Activated gamma-delta T cell treated with anti-CD3 and anti-CD28 coated beads, Interleukin-2, amount 50 U/mL, for 16 hours (primary cell): ENCODE measurements at places on chromosomes 2 and 18.
A peak's percentile ranks its signal among the peaks of the same experiment; 100 is the strongest.

DNA sequence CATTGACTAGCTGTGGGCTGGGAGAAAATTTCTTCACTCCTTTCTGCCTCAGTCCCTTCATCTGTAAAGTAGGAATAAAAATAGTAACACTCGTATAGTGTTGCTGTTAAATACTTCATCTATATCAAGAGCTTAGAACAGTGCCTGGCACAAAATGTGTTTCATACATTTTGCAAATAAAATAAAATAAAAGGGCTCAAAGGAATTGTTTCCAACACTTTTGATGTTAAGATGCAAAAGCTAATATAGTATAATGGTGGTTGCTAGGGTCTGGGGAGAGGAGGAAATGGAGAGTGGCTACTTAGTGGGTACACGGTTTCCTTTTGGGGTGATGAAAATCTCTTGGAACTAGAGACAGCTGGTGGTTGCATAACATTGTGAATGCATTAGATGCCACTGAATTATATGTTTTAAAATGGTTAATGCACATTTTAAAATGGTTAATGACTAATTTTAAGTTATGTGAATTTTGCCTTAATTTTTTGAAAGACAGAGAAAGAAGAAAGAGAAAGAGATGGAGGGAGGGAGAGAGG lies 542.1 kb upstream of the ID2 start:
- no peak for DNase-seq

DNA sequence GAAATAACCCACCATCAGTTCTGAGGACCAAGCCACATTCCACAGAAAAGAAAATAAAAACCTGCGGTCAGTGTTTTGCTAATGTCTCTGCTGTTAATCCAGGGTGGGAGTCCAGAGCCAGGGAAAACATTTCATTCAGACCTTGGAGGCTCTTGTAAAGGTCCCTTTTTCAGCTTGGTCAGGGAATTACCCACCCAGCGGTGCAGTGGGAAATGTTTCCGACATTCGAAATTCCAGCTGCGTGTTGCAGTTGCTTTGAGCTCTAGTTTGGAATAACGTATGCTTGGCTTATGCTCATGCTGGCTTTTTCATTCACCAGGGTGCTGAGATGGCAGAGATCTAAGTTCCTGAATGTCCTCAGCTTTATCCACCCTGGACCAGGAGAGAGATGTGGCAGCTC lies 219.1 kb downstream of the TRIB2 start:
- no peak for DNase-seq

GRCh38 chr2:188978291-188979081 lies 4.3 kb downstream of the COL3A1 start:
- DNase-seq: no peak

DNA sequence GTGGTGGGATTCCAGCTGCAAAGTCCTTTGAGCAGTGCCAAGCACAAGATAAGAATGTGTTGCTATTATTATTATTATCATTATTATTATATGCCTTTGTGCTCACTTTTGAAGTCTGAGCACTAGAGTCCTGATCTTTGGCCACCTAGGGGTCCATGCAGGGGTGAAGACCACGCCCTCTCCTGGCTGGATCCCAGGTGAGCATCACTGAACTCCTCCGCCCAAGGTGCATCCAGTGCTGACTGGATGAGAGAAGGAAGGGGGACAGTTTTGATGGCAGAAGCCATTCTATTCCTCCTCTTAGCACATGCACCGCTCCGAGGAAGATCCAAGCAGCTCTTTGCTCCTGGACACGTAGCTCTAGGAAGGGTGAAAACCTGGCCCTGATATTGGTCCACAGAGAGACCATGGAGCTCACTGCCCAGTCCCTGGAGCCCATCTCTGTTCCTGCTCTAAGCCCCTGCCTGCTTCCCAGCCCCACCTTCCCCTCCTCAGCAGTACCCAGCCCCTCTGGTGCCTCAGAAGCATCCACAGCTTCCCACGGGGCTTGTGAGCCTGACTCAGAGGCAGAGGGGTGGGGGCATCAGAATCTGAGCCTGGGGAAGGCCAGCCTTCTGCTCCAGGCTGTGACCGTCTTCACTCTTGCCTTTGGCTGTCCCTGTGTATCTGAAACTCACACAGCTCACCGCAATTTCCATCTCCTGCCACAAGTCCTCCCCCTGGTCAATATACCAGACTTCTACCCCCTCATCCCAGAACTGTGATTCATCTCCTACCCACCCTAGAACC lies 45.4 kb downstream of the MCFD2 start:
- DNase-seq: no peak

DNA sequence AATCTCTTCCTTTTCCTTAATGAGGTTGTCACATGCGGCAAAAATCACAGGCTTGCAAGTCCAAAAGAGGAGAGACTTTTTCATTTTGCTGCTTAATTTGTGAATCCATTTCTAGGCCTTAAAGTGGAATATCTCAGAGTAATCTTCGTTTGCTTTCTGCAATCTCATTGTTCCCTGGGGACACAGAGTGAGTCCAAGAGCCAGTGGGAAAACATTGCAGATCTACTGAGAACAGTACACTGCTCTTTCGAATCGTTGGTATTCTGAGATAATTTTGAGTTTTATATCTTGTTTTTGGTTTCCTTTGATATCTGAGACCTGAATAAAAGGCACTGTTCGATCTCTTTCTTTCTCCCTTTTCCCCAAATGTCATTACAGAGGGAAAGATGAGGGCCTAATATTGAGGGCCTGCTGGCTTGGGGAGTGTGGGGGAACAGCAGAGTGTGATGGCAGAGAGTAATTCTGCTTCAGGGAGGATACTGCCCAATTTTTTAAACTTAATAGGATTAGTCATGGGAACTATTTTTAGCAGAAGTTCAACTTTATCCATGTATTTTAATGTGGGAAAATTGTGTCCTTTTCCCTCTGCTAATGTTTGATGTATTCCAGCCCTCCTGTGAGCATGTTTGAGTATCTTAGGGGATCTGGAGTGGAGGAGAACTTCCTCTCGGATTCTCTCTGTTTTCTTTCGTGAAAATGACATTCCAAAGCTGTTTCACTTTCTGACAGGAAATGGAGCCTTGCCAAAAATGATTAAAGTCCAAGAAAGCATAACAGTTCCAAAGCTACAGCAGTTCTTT lies 418.2 kb upstream of the ZEB2 start:
- no peak for DNase-seq

DNA sequence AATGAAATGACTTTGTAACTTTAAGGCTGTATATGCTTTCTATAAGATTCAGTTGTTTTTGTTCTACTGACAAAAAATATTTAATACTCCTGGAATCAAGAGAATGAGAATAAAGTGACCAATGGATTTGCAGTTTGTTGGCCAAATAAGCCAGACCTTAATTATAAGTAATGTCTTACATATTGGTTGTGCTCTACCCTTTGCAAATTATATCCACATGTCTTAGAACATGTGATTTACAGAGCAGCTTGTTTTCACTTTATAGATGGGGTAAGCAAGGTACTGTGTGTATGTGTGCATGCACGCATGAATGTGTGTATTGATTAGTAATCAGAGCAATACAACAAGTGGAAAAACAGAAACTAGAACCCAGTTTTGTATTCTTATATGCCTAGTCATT lies 59.1 kb downstream of the RMDN2 start:
- DNase-seq: no peak

DNA sequence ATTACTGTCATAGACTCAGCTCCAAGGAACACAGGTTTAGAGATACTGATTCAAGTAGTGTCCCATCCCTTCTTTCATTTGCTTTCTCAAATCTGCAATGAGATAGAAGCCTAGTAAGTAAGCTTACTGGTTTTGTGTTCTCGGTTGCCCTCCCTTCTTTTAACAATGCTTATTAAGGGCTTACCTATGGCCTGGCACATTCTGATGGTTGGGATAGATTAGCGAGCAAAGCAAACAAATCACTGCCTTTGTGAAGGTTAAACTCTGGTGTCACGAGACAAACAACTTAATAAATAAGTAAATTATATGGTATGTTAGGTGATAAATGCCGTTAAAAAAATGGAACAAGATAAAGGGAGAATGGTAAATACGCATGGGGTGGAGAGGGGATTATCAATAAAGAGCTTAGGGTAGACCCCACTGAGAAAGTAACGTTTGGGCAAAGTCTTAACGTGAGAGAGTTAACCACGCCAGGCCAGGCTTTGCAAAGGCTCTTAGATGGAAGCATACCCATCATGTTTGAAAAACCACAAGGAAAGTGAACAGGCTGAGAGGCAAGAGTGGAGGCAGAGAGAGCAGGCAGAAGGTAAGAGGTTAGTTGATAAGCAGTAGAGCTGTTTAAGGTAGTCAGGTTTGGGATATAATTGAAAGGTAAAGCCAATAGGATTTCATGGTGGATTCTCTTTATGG lies 31.0 kb downstream of the EIF2AK3 start:
- no peak for DNase-seq

DNA sequence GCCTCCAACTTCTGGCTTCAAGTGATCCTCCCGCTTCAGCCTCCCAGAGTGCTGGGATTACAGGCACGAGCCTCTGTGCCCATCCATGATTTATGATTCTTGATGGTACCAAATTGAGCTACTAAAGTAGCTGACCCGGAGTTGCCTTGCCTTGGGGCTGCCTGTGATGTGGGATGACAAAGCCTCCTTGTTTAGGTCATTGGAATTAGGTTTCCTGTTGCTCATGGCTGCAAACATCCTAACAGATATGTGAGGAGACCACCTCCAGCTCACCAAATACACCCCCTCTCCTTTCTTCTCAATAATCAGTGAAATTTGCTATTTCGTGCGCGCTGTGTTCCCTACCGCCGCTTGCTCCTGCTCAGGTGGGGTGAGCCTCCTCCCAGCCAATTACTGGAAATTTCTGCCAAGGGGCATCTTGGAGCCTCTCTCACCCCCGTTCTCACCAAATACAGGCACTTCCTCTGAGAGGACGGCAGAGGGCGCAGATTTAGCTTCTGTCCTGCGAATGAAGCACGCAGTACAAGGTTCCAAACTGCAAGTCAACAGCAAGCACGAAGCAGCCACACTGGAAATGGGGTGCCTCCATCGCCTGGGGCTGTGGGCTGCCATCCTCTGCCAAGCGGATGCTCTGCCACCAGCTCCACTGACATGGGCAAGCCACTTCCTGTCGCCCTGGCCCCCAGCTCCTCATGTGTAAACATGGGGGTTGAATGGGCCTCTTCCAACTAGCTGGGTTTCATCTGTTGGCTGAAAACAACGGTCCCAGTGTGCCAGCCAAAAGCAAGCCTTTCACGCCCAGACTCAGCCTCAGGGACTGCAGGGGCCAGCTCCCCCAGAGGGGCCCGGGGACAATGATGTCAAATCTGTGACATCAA lies 71.7 kb downstream of the NCAPH start:
- peak; percentile 55 for DNase-seq

DNA sequence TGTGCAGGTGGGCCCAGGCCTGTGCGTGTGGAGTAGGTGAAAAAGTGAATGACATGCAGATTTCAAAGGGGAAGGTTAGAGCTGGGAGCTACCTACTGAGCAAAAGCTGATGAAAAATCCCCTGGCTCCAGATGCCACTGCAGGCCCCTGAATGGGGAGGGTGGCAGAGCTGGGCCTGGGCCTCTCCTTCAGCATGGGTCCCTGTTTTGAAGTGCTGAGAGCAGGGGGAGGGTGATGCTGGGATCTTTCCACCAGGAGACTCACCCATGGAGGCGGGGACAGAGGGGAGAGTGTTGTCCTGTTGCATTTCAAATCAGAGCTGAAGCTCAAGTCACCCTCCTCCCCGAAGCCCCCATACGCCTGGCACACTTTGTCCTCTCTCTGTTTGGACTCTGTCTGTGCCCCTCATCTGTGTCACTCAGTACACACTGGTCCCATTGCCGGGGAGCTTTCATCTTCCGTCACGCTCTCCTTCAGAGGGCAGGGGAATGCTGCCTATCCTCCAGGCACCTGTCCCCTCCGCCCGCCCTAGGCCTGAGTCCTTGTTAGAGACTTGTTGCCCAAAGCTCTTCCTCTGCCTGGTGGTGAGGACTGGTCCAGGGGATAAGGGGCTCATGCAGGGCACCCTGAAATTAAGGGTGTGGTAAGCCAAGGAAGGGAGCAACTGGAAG lies 206.6 kb downstream of the HAUS1 start:
- DNase-seq: no peak

DNA sequence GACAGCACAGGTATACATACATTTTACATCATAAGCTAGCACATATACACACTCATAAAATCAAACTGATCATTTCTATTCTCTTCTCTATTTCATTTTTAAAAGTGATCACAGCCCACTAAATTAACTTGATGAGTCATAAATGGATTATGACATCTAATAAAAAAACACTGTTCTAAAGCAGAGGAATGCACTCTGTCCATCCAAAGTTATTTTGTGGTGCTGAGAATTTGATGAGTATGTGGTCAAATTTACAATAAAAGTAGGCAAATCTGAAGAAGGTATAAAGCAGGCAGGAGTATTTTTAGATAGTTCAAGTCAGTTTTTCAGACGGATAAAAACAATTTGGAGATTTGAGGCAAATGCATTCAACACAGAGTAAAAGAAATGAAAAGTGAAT lies 104.4 kb downstream of the NOL4 start:
- DNase-seq: no peak

- DNase-seq: no peak
Observed at GRCh38 chr2:128538396-128538795, 219.7 kb upstream of the HS6ST1 start.

- no peak for DNase-seq
Observed at GRCh38 chr2:113039719-113040118, 12.9 kb downstream of the IL36B start.

- no peak for DNase-seq
Observed at GRCh38 chr2:38733300-38733971, 17.7 kb downstream of the SRSF7 start.

DNA sequence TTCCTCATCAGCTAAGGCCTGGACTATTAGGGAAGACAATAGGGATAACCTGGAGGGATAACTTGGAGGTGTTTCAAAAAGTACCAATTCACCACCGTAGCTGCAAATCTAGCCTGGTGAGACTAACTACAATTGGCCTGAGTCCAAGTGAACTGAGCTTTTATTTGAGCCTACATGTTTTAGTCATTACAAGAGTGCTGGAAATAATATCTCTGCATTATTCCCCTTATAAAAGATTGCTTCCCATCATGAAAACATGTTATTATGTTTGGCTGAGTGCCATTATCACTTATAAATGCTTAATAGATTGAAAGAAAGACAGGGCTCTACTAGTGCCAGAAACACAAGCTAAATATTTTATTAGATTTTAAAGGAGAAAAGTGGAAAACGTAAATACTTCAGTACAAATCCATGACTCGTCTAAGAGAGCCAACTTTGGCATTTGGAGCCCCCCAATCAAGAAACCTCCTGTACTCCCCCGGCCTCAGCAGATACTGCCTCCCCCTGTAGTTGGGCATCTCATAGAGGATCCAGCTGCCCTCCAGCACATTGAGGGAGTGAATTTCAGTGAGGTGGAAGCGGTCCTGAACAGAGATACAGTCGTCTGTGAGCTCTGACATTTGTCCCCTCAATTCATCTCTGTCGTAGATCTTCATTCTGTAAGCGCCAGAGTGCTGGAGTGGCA lies 3.6 kb downstream of the CRYGB start:
- no peak for DNase-seq
